ENCODE measurements at places on chromosomes 12 and 14.

- DNase-seq: no peak
Measured at GRCh38 chr14:68634332-68634731, 158.5 kb downstream of the ZFP36L1 start.

GRCh38 chr12:28555748-28556147 lies 365.5 kb downstream of the CCDC91 start:
- no peak for DNase-seq

DNA sequence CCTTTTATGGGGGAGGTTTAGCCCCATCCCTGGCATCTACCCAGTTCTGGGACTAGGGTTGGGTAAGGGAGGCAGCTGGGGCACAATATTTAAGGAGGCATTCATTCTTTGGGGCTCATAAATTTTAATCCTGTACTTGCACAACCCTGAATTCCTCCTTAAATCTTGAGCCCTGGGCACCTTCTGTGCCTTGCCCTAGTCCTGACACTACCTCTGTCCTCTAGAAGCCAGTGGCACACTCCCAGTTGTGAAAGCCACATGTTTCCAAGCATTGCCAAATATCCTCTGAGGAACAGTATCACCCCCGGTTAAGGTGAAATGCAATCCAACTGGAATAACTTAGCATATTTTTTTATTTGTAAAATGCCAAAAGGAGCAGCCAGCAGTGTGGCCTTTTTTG lies 36.6 kb downstream of the SLC16A7 start:
- DNase-seq: no peak

DNA sequence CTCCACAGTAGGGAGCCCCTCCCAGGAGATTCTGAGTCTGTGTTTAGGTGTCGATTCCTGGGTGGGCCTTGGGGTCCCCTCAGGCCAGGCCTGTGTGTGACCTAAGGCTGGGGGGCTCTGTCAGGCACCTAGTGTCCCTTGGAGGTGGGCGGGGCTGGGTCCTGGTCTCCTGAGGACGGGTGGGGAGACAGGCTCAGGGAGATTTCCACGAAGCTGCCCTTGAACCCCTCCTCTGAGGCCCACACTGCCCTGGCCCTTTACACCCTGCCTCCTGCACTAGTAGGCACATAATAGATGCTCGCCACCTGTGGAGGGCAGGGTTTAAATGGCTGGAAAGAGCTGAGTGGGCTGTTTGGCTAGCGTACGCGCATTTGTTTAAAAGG lies 32.9 kb downstream of the MEG3 start:
- no peak for DNase-seq

GRCh38 chr12:27464220-27464554 lies 17.7 kb downstream of the SMCO2 start:
- DNase-seq: no peak

DNA sequence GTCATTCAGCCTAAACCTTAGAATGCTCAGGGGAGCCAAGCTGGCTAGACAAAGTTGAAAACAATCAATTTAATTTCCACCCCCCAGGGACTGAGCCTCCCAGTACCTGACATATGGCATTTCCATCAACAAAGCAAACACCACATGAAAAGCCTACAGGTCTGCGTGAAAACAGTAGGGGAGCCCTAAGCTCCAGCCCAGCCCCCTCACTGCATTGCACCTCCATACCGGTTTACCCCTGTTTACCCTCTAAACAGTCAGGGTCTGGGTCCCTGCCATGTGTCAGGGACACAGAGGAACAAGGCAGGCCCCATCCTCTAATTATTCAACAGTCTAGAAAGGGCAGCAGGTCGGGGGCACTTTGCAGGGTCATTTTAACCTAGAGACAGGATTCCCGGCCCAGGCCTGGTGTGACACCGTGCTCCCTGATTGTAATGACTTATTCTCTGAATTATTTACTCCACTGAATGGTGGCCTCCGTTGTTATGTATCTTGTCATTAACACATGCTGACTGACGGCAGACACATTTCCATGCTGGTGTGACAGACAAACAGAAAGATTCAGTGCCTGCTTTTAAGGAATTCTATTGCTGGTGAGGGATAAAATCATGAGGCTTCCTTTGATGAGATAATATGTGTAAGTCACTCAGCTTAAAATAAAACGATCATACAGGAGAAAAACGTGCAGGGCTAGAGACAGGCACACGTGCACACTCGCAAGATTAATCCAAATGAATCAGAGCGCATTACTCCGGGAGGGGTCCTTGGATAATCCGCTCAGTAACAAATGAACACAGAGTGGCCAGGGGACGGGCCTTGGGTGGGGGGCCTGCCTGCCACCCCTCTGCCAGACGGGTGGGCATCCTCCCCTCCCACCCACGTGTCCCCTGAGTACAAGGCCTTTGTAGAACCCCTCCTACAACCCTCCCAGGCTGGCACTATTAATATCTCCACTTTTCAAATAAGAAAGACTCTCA lies 23.2 kb downstream of the CCDC88C start:
- no peak for DNase-seq

GRCh38 chr12:6241495-6241894 lies 41.3 kb downstream of the CD9 start:
- DNase-seq: no peak

- DNase-seq: no peak
Measured at GRCh38 chr12:63319936-63320633, 169.1 kb upstream of the AVPR1A start.

All from neuronal stem cell (in vitro differentiated cells).